ENCODE measurements at places on chromosomes 11 and 22.

- DNase-seq: no peak
These were observed 98.4 kb downstream of the VPREB1 start for GRCh38 chr22:22342697-22343580.

- no peak for DNase-seq
These were observed 27.2 kb upstream of the KCNJ11 start for GRCh38 chr11:17415523-17416104.

- peak; percentile 56 for DNase-seq
These were observed 17.8 kb downstream of the SCUBE2 start for GRCh38 chr11:9073466-9074225.

DNA sequence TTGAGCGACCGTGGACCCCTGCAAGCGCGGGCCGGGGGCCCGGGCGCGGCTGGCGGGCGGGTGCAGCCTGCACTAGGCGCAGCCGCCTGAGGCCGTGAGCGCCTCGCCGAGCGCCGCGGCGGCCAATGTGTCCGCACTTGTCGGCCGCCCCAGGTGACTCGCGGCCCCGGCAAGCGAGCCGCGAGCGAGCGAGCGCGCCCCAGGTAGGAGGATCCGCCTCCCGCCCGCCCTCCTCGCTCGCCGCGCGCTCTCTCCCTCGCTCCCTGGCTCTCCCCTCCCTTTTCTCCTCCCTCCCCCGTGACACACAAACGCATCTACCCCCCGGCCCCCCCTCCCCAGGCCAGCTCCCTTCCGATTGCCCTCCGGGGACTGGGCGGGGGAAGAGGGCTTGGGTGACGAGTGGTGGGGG, at the start of gene WNT7B:
WNT7B (minus strand) TSS at position 160 of the 409 bp plus-strand sequence. CDS start 408 bp downstream, outside the sequence.
- no peak for DNase-seq

DNA sequence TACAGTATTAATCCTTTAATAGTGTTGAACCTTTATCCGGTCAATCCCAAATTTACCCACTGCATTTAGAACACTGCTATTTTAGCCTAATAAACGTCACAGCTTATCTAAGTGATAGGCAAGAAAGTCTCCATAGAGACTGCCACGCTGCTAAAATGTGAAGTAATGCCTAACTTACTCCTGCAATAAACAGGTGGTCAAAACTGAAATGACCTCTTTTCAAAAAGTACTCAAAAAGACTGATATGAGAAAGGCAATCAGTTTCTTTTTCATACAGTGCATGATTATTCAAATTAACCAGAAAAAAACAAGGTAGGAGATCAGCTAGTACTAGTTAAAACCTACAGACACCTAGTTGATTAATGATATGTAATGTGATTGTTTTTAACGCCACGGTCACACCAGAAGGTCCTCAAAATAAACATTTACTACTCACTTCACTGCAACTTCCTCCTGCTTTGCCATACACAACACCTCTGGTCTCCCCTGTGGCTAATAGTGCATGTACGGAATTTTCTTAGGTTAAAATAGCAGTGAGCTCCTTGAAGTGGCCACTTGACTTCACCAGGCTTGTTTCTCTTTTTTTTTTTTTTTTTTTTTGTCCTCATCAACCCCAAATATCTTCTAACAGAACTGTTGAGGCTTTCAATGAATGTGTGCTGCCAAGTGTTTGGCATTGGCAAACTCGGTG, 8.8 kb downstream of the ATP5MG start:
- no peak for DNase-seq

- DNase-seq: no peak
These were observed 15.1 kb downstream of the STX3 start for GRCh38 chr11:59770319-59770718.

DNA sequence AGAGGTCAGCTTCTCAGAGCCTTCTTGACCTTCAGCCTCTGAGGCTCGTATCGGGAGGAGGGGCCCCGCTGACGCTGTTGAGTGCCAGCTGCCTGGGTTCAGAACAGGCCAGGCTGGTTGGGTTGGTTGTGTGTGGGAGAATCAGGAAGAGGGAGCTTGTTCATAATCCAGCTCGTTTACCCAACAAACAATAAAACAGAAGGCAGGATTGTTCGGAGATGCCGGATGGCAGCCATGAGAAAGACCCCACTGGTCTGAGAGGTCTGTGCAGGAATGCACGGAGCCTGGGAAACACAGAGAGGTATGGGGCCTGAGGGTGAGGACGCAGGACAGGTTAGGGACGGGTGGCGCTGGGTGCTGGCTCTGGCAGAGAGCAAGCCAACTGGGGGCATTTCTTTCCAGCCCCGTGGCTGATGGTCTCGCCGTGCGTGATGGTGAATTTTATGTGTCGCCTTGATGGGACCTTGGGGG, 31.6 kb upstream of the SHANK2 start:
- DNase-seq: no peak

All from inflammatory macrophage (primary cell).